ENCODE measurements at places on chromosomes 3 and 15.
A peak's percentile ranks its signal among the peaks of the same experiment; 100 is the strongest.

- DNase-seq, result no peak
Measured at GRCh38 chr3:142013326-142013980, 135.9 kb downstream of the TFDP2 start.

DNA sequence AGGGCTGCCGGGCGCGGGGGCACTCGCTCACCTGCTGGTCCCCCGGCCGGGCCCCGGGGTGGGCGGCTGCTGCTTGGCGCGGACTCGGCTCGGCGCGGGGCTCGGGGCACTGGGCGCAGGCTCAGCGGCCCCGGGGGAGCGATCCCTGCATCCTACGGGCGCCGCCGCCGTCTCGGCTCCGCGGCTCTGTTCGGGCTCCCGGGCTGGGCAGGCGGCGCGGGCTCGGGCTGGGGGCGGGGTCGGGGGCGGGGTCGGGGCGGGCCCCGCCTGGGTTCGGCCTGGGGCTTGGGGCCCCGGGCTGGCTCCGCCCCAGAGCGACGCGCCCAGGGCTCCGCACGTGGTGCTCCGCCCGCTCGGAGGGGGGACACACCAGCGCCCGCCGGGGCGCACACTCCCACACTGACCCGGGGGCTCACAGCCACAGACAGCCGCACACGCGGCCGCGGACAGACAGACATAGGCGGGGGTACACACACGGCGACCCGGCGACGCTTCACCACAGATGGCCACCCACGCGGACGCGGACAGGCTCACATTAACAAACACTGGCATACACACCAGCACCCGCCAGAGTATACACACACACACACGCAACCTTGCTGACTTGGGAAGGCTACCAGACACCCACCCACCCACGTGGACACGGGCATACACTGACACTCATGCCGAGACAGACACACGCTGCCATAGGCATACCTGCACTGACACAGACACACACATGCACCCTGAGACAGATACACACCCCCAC lies at the start of gene SCN5A:
Gene SCN5A (minus strand): TSS at position 188 of the 748 bp plus-strand sequence. CDS start 16,380 bp downstream, outside the sequence.
- no peak for DNase-seq

DNA sequence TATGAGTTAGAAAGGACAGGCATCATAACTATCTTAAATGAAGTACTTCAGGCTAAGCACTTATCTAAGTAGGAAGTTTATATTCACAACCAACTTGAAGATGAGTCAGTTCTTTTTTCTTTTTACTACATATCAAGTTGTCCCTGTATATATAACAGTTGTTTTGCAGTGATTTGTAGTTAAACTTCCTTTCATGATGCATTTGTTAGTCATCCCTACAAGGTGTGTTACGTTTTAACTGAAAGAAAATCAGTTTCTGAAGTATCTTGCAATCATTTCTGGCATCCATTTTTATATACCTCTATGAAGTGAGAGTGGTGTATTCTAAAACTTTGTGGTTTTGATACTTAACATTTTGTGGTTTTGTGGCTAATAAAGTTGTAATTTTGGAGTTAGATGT lies 46.1 kb downstream of the ZFAND6 start:
- DNase-seq, result no peak

GRCh38 chr3:23319366-23320312 lies 116.5 kb downstream of the UBE2E2 start:
- DNase-seq, result no peak

DNA sequence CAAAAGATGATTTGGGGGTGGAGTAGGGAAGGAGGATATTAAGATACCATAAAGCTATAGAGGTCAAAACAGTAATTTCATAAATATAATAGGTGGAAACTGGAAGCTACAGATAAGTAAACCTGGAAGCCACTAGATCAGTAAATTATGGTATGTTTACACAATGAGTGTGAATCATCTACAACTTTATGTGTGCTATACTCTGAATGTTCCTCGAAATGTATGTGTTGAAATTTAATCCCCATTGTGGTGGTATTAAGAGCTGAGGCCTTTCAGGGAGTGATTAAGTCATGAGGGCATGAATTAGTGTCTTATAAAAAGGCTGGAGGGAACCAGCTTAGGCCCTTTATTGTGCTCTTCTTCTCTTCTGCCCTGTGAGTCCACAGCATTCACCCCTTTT lies 25.2 kb downstream of the EOMES start:
- DNase-seq, result no peak

GRCh38 chr15:62510791-62511190 lies 345.7 kb upstream of the C2CD4B start:
- no peak for DNase-seq

- no peak for DNase-seq
Measured at GRCh38 chr3:138213398-138214085, 26.4 kb downstream of the ARMC8 start.

GRCh38 chr3:36164400-36164799 lies 215.9 kb upstream of the STAC start:
- DNase-seq, result no peak

DNA sequence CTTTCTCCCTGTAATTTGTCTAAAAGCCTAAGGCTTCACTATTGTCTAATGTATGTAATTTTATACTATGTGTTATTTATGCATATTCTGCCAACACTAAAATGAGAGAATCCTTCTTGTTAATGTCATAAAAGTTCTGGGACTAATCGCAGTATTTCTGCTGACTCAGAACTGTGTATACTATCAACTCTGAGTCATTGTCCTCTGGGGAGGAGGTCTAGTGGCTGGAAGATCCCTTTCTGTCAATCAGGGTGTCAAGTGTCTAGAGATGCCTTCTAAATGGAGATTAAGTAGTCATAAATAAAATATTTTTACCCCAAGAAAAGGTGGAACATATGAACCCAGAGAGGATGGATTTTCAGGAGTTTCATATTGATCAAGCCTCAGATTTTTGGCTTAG lies 473.4 kb downstream of the AGBL1 start:
- no peak for DNase-seq

DNA sequence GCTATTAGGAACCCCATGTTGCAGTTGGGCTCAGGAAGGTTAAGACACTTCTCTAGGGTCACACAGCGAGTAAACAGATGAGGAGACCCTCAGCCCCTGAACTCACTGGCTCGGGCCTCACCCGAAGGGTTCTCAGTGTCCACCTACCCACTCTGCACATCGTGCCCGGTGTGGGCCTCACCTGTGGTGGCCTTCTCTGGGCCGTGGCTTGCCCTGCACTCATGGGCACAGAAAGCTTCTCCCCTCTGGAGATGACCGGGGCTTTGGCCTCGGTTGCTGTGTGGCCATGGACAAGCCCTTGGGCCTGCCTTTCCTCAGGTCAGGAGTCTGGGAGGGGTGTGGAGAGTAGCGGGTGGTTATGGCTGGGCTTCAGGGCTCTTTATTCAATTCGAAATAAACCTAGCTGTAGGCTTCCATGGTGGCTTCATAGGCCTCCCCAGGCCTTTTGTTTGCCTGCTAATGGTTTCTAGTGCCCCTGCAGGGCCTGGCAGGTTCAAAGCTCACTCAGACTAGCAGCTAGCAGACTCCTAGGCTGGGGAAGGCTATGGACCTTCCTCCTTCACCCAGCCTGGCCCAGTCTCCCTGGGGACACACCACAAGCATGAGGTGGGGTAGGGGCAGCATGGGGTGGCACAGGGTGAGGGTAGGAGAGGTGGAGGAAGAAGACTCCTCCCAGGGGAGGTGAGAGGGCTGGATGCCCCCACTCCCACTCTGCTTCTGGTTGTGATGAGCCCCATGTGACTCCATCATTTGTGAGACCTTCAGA lies 103.1 kb downstream of the LINGO1 start:
- DNase-seq, result no peak

GRCh38 chr3:63863150-63864007 lies at the start of the genes ATXN7 and THOC7:
TSS of gene ATXN7 (plus strand) at chr3:63863867. CDS start at chr3:63912599, 48,732 bp downstream.
TSS of gene THOC7 (minus strand) at chr3:63863805. CDS start at chr3:63863790, 15 bp downstream.
- DNase-seq, result peak; percentile 13

DNA sequence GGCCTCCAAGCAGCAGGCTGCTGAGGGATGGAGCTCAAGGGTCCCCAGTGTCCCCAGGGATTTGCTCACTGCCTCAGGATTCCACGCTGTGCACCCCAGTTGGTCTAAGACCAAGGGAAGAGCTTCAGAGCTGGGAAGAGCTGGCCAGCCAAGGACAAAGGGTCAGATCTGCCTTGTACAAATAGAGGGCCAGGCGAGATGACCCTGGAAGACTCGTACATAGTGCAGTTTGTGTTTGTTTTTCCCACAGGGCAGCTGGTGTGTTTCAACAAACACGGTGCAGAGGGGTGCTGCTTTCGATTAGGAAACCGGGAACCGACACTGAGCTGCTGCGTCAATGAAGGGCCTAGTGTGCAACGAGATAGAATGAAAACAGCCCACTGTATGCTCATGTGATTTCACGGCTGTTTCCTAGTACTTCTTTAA lies 56.1 kb upstream of the TRPM1 start:
- DNase-seq, result no peak

DNA sequence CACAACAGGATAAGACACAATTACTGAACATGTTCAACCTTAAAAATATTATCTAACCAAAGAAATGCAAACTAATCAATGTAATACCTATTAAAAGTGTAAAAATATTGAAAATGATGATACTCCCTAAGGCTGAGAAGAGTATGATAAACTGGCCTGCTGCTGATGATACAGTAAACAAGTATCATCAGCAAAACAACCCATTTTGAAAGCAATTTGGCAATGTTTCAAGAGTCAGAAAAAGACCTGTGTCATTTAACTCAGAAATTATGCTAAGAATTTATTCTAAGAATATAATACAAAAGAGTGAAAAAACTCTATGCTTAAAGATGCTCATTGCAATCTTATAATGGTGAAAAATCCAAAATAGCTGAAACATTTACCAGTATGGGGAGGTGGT lies 22.1 kb downstream of the CCDC191 start:
- DNase-seq, result no peak

DNA sequence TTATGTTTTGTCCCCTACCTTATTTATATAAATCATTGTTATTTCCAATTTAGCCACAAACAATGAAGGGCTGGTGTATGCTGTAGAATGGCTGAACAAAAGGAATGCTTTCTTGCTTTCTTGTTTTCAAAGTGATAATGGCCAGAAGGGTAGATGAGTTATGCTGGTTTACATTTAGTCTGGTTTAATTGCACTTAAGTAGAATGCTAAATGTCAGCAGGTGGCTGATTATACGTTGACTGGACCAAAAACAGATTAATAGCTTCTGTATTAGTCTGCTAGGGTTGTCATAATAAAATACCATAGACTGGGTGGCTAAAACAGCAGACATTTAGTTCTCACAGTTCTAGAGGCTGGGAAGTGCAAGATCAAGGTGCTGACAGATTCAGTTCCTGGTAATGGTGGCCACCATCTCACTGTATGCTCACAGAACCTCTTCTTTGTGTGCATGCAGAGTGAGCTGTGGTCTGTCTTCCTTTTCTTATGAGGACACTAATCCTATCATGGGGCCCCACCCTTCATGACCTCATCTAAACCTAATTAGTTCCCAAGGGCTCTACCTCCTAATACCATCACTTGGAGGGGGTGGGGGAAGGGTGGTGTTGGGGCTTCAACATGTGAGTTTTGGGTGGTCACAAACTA lies 17.1 kb upstream of the XIRP1 start:
- no peak for DNase-seq

- DNase-seq, result no peak
Measured at GRCh38 chr15:55574096-55574495, 14.0 kb downstream of the PYGO1 start.

DNA sequence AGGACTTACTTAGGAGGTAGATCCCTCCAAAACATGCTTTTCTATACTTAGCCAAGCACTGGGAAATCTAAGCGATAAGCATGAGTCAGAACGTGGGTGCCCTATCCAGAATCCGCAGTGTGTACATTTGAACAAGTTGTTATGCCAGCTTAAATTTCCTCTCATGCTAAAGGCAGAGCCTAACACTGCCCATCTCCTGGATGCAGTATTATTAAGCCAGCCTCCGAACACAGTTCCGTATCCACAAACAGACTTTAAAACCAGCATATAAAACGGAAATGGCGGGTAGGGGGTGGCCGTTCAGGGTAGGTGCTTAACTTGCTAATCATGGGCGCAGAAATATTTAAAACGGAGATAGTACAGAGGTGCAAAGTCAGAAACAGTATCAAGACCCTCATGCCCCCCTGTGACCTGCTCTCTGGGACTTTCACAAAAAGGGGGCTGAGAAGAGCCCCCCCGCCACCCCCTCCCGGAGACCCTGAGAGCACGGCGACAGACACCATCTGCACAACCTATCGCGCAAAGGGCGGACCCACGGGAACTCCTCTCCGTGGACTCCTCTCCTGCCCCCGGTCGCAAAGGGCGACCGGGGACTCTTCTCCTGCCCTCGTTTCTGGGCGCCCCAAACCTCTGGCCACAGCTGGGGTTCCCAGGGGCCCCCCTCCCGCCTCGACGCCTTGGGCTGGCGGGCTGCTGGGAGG lies 889 bp upstream of the LRRIQ4 start:
- peak; percentile 28 for DNase-seq

GRCh38 chr15:70722266-70723121 lies 40.9 kb downstream of the UACA start:
- DNase-seq, result no peak

DNA sequence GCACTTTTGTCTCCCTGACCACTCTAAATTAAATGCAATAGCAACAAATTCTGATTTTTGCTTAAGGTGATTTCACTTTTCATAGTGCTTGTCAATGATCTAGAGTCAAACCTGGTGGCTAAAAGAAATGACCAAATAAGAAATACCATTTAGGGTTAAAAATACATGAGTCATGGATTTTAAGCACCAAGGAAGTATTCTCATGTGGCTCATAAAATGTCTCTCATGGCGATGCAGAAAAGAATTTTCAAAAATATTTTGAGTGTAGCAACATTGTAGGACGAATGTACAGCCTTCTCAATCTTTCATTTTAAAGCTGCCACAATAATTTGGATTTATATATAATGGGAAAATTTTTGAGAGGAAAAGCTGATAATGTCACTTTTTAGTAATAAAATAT lies 193.6 kb downstream of the EPHA3 start:
- no peak for DNase-seq

- no peak for DNase-seq
Measured at GRCh38 chr3:105950881-105951600, 82.2 kb upstream of the CBLB start.

DNA sequence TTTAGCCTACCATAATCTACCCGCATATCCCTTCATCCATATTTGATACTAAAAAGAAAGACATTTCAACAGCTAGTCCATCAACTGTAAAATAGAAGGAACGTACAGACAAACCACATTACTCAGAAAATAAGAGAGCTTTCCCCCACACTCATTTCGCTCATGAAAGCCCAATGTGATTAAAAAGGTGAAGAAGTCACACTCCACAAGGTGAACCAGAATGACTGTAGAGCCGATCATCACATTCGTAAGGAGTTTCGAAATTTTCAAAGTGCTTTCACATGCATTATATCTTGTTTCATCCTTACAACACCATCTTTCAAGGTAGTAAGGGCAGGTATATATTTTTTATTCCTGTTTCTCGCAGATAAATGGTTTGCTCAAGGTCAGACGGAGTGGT lies 225.3 kb downstream of the FOXP1 start:
- no peak for DNase-seq

DNA sequence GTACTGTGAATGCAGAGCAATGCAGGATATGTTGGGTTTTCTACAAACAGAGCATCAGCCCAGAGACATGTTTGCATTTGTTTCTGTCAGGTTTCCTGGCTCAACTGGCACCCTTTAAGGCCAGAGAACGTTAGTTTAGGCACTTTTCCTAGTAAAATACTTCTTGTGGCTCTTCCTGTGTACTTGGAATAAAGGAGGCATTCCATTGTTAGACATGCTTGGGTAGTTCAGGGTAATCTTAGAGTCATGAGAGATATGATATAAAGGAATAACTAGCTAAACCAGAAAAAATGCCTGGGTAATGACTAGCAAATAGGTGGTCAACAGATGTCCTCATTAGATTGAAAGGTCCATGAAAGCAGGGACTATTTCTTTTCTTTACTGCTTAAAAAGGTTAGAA lies 60.4 kb upstream of the RBM5 start:
- DNase-seq, result no peak

- DNase-seq, result no peak
Measured at GRCh38 chr3:56751056-56751707, 50.6 kb downstream of the ARHGEF3 start.

- no peak for DNase-seq
Measured at GRCh38 chr3:152943645-152944044, 108.7 kb downstream of the P2RY1 start.
